ENCODE measurements at places on chromosomes 6 and 20. TPM values are rescaled to one million over a fixed set of nuclear protein-coding genes. Genes with fewer than 3 reads are reported as not detected.

GRCh38 chr6:8982668-8983067, 547.3 kb upstream of the SLC35B3 start:
- H3K4me1 ChIP-seq: no peaks in the 10 kb centered on the region
- H3K27ac ChIP-seq: no peak overlapping the region
- no peaks in the 10 kb centered on the region for H3K27me3 ChIP-seq
- no peak for DNase-seq

Gene GPSM3
- 6.2 TPM for total RNA-seq

- H3K27ac ChIP-seq: no peak overlapping the region
- no peaks in the 10 kb centered on the region for H3K27me3 ChIP-seq
- H3K4me1 ChIP-seq: no peaks in the 10 kb centered on the region
- H3K4me3 ChIP-seq: no peak overlapping the region
Observed at GRCh38 chr6:23728707-23729106, 397.3 kb upstream of the NRSN1 start.

DNA sequence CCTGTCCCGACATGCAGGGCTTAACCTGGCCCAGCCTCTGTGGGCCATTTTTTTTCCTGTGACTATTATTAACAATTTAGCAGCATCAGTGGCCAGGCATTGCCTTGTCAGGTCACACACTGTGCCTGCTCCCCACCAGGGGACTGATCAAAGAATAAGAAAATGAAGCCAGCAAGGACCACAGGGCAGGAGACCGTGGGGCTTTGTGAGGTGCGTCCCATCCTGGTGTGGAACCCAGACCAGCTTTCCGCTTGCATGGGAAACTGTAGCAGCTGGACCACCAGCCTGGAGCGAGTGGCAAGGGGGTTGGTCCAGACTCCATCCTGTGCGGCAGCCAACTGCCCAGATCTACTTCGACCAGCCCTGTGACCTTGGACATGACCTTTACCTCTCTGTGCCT, 218.3 kb downstream of the ANKRD60 start:
- H3K27me3 ChIP-seq: no peaks in the 10 kb centered on the region
- peaks cover 39% of the 10 kb centered on the region for H3K4me1 ChIP-seq
- peaks cover 24% of the 10 kb centered on the region for H3K36me3 ChIP-seq

- H3K36me3 ChIP-seq: no peaks in the 10 kb centered on the region
- no peak for DNase-seq
- H3K27me3 ChIP-seq: peaks cover 16% of the 10 kb centered on the region
- H3K4me3 ChIP-seq: no peak overlapping the region
Observed at GRCh38 chr6:14831070-14831469, 414.8 kb upstream of the JARID2 start.

GRCh38 chr20:1474817-1475603, 8.4 kb upstream of the NSFL1C start:
- H3K4me3 ChIP-seq: no peak overlapping the region
- peak; percentile 36 for DNase-seq
- H3K4me1 ChIP-seq: peaks cover 42% of the 10 kb centered on the region
- peak overlapping the region; percentile 5 for H3K27ac ChIP-seq
- peaks cover under 1% of the 10 kb centered on the region for H3K36me3 ChIP-seq

- no peaks in the 10 kb centered on the region for H3K27me3 ChIP-seq
- no peak for DNase-seq
- H3K4me1 ChIP-seq: no peaks in the 10 kb centered on the region
Observed at GRCh38 chr6:1624851-1625781, 15.4 kb downstream of the FOXC1 start.

DNA sequence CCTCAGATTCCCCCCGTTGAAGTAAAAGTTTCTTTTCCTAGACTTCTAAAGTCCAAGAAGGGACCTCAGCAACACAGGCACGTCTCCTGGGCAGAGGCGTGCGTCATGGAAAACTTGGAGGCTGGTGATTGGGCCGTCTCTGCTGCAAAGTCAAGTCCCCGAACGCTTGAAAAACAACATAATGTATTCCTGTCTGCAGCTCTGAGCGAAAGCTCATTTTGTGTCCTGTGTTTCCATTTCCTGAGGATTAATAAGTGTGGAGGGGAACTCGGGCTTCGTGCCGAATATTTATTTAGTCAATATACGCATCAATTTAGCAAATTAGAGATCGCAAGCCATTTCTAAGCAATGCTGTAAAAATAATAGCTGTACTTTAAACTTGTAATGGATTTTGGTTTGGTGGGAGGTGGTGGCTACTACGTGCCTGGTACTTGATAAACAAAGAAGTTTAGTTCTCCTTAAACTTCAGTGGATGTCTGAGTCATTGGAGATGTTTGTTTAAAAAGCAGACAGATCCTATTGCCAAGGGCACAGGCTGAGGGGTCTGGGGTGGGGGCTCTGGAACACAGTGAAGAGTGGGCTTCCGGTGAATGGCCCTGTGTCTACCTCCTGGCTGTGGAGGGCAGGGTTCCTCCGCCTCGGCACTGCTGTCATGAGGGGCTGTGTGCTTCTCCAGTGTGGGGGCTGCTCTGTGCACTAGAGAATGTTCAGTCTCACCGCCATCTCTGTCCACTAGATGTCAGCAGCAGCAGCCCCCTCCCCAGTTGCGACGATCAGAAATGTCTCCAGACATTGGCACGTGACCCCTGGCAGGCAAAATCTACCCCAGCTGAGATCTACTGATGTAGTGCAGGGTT, 21.8 kb downstream of the PCK1 start:
- peaks cover 5% of the 10 kb centered on the region for H3K36me3 ChIP-seq
- no peak overlapping the region for H3K27ac ChIP-seq
- peak; percentile 44 for DNase-seq
- H3K4me3 ChIP-seq: peak overlapping the region; percentile 16
- peaks cover 18% of the 10 kb centered on the region for H3K4me1 ChIP-seq
